Foreskin melanocyte (primary cell): ENCODE measurements at places on chromosomes 3 and 15.

DNA sequence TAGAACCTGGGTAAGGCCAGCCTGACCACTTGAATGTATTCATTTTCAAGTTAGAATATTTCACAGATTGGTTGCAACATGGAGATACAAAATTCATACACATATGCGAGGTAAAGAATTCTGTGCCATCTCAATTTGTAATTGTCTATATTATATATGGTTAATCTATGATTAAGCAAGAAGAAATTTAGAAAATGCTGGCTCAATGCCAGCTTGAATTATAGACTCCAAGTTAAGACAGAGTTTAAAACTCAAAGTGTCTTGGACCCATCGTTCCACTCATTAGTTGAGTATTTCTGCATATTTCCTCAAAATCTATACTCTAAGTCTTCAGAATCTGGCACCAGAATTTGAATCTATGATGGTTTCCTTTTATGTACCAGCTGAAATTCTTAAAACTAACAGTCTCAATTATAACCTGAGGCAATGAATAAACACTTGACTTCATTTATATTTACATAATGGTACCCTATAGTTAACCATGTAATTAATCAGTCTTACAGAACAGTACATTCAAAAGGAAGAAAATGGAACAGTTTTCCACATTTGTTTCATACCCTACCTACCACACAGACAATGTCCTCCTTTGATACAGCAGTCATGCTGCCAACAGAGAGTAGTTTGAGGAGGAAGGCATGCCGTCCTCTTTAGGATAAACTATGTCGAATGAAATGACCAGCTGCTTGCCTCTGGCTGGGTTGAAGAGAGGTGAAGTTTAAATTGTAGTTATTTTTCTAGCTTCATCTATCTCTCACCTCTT, 95.7 kb downstream of the CD47 start:
- peak; percentile 75 for DNase-seq

- DNase-seq: no peak
Measured at GRCh38 chr15:95567686-95568085, 762.8 kb upstream of the NR2F2 start.

GRCh38 chr3:30282154-30282696, 324.2 kb upstream of the TGFBR2 start:
- peak; percentile 14 for DNase-seq

DNA sequence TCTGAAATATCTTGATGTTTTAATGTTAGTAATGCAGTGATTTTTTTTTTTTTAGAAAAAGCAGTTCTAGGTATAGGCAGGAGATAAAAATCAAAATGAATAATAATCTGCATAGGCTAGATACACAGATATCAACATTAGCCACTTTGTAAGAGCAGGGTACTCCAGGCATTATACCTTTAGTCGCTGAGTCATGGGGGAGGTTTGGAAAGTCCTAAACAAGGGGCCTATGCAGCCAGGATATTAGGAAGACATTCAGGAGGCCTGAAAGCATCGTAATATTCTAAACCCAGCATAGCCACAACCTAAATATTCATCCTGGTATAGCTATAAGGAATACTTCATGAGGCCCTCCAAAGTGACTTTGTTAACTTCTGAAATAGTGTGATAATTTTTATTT, 258.1 kb upstream of the NECTIN3 start:
- DNase-seq: no peak

DNA sequence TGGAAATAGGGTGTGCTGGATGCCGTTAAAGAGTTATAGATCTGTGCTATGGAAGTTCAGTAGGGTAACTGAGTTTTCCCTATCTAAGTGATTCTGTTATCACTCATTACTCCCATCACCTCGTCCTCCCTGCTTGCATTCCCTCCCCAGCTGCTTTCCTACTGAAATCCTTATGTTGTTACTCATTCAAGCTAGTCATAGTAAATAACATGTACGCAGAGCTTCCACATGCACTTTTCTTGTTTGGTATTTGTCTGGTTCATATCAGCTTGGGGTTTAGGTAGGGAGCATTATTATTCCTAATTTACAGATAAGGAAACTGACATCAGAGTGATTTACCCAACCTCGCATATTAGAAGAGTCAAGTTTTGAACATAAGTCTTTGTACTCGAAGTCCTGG, 135.1 kb downstream of the HCN4 start:
- DNase-seq: no peak

GRCh38 chr3:79766496-79767193, 1.2 kb downstream of the ROBO1 start:
- no peak for DNase-seq

DNA sequence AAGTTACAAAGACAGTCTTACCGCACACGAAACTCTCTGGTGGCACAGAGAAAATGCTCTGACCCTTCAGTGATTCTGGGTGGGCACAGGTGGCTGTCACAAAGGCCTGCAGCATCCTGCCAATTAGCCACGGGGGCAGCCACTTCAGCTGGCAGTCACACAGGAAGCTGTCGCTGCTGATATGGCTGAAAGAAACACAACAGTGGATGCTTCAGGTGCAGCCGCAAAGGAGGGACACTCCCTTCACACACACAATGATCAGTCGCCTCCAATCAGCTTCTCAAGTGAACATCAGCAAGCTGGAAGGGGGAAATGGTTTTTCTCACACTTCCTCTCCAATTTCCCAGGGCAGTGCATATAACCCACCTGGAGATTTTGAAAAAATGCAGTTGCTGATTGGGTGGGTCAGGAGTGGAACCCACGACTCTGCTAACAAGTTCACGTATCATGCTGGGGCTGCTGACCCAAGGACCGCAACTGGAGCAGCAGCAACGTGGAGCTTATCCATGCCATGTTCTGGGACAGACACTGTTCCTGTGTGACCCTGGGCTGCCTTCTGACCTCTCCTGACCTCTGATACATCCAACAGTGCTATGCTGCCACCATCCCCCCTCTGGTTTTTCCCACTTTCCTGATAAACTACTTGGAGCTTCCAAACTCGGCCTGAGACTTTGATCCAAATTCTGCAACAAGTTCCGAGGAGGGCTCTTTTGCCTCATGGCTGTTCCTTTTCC, 106.6 kb downstream of the LRIG1 start:
- DNase-seq: no peak
